Activated CD4-positive, alpha-beta T cell treated with anti-CD3 and anti-CD28 coated beads, Interleukin-2, amount 10 ng/mL, durations not matched to agents 7 days and 5 days (primary cell): ENCODE measurements at places on chromosomes 2 and 18.

GRCh38 chr18:56121669-56122068 lies 516.7 kb downstream of the TXNL1 start:
- no peak for DNase-seq

GRCh38 chr2:207767461-207768167 lies 2.1 kb downstream of the FZD5 start:
- no peak for DNase-seq

DNA sequence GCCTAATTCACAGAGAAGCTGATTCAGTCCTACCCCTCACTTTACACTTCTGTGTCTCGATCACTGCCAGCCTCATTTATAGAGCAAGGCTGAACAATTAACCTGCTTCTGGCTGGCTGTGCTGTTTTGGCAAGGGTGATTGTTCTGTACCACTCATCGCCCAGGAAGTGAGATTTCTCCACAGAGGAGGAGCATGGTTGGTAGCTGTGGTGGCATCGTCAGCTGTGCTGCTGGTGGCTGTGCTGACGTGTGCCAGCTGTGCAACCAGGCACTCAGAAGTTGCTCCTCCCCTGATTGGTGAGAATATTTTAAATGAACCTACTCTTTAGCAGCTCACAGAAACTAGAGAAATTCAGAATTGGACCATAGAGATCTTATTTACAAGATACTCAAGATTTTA lies 158.3 kb downstream of the EML6 start:
- DNase-seq: no peak

DNA sequence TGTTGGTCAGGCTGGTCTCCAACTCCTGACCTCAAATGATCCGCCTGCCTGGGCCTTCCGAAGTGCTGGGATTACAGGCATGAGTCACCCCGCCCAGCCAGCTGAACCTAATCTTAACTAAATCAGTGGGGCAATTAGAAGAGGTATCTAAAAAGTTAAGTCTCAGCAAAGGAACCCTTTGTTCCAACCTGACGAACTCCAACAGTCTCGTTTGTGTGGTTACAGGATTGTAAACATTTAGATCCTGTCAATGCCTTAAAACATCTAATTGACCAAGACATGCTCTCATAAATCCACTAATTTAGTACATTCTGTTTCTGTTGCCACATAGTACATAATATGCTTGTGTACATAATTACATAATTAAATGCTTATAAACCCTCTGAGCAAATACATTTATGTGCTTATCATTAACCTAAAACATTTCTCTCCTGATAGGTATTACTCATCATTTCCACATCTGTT lies 31.1 kb upstream of the STK39 start:
- no peak for DNase-seq

GRCh38 chr2:223538920-223539440 lies 63.2 kb downstream of the SCG2 start:
- DNase-seq: no peak

DNA sequence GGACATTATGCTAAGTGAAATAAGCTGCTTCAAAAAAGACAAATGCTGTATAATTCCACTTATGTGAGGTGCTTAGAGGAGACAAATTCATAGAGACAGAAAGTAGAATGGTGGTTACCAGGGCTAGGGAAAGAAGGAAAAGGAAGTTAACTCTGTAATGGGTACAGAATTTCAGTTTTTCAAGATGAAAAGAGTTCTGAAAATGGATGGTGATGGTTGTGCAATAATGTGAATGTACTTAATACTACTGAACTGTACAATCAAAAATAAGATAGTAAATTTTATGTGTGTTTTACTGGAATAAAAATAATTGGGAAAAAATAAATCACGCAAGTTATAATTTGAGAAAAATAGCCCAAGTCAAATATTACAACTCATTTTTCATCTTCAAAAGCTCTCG lies 27.5 kb downstream of the ARHGAP25 start:
- DNase-seq: no peak

GRCh38 chr18:75003039-75003438 lies 205.9 kb downstream of the PTGR3 start:
- DNase-seq: no peak

GRCh38 chr2:68837164-68837860 lies 33.9 kb downstream of the BMP10 start:
- DNase-seq: peak; percentile 71

GRCh38 chr2:177165061-177165583 lies 47.5 kb upstream of the HNRNPA3 start:
- DNase-seq: no peak

GRCh38 chr2:163613266-163613731 lies 122.5 kb downstream of the FIGN start:
- no peak for DNase-seq

DNA sequence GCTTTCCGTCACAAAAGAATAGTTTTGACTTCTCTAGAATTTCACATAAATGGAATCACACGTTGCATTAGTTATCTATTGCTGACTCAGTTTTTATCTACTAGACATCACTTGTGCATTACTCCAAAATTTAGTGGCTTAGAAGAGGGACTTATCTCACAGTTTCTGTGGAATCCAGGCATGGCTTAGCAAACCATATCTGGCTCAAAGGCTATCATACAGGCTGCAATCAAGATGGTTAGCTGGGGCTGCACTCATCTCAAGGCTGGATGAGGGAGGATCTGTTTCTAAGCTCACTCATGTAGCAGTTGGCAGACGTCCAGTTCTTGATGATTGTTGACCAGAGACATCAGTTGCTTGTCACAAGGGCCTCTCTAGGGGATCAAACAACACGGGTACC lies 6.6 kb upstream of the DSC3 start:
- DNase-seq: no peak

GRCh38 chr2:127048969-127049897 lies 57.7 kb downstream of the BIN1 start:
- no peak for DNase-seq

DNA sequence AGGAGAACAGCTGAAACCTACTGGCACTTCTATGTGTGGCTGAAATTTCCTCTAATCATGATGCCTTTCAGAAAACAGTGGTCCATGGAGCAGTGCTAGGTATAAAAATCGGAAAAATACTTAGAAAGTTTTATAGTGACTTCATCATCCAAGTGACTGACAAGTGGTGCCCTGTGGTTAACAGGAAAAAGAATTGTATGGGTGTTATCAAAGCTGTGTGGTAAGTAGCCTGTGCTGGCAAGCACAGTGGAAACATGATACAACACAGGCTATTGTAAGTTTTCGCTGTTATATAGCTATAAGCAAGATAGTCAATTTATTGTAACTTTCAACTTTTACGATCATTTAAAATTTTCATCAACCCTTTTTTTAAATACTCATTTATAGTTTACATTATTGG lies 1599.7 kb upstream of the ZEB2 start:
- DNase-seq: no peak

GRCh38 chr2:160194946-160195345 lies 5.1 kb downstream of the ITGB6 start:
- peak; percentile 39 for DNase-seq

- no peak for DNase-seq
Measured at GRCh38 chr18:28036488-28036887, 140.4 kb downstream of the CDH2 start.

- no peak for DNase-seq
Measured at GRCh38 chr18:8627540-8627939, 18.3 kb downstream of the RAB12 start.

DNA sequence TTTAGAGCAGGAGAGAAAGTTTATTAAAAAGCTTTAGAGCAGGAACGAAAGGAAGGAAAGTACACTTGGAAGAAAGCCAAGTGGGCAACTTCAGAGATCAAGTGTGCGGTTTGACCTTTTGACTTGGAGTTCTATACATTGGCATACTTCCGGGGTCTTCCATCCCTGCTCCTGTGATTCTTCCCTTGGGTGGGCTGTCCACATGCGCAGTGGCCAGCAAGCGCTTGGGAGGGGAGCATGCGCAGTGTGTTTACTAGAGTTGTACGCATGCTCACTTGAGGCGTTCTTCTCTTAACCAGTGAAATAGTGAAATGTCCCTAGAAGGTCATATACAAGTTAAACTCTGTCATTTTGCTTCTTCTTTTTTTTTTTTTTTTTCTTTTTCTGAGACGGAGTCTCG lies 56.9 kb upstream of the ZNF532 start:
- no peak for DNase-seq

- no peak for DNase-seq
Measured at GRCh38 chr2:197183355-197183754, 127.2 kb downstream of the ANKRD44 start.

- DNase-seq: no peak
Measured at GRCh38 chr18:26746826-26747475, 118.6 kb downstream of the AQP4 start.

DNA sequence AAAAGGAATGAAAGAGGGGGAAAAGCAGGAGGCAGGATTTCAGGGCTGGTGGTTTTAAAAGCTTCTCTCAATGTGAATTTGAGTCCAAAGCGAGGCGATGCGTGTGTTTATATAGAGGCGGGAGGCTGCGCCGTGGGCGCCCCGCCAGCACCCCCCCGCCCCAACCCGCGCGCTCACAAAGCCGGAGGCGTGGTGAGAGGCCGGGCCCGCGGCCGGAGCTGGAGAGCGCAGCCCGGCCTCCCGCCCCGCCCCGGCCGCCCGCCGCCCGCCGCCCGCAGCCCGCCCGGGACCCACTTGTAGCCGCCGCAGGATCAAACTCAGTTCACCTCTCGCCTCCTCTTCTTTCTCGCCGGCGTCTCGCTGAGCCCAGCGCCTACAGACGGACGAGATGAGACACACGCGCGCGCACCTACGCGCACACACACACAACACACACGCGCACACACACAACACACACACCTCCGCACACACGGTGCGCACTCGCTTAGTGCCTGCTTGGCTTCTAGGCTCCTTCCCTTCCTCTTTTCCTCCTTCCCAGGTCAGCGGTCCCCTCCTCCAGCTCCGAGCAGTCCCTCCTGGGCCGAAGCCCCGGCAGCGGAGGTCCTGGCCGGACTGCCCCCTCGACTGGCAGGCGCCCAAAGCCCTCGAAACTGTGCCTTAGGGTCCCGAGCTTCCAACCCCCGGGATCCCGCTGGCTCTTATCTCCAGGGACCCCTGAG lies 1.3 kb upstream of the CYP26B1 start:
- no peak for DNase-seq

DNA sequence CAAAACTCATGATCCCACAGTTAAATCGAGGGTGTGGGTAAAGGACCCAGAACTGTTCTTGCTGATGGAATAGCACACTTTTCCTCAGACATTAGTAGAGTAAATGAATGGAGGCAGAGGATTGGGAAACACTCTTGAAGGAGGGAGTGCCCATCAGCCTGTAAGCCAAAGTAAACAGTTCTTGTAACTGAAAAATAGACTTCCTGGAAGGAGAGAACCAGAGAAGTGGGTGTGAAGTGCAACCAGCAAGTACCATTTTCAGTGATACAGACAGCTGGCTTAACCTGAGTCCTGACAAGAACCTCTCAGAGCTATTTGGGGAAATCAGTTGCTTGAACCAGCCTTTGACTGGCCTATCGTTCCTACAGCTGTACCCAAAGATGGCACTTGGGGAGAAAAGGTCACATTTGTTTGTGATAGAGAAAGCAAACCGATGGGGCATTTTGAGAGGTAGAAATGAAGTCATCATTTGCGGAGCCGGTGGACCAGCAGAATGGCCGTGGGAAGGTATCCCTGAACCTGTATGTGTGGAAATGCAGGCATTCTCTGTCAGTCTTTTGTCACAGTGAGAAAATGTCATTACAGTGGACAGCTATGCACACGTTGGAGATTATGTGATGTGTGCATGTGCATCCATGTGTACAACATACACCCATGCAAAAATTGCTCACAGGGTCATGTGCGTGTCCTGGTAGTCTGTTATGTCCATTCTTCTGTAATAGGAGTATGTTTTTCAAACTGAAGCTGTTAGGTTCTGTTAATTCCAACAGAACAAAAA lies 17.8 kb downstream of the CRIM1 start:
- DNase-seq: no peak

GRCh38 chr2:29761278-29761677 lies 160.1 kb downstream of the ALK start:
- DNase-seq: no peak

- DNase-seq: no peak
Measured at GRCh38 chr2:27844821-27845255, 45.3 kb downstream of the RBKS start.

GRCh38 chr2:144939590-144939989 lies 419.7 kb upstream of the ZEB2 start:
- DNase-seq: no peak
